Dermis blood vessel endothelial cell (primary cell): ENCODE measurements at places on chromosomes 4 and X. TPM values are rescaled to one million over a fixed set of nuclear protein-coding genes. Genes with fewer than 3 reads are reported as not detected.

GRCh38 chrX:74540635-74541249 is 73.7 kb downstream of the RLIM start:
- DNase-seq: no peak

GRCh38 chr4:74682567-74683359 is 111.6 kb downstream of the BTC start:
- peak; percentile 69 for DNase-seq

C4orf51 gene
- total RNA-seq: not detected in 2 replicates

DNA sequence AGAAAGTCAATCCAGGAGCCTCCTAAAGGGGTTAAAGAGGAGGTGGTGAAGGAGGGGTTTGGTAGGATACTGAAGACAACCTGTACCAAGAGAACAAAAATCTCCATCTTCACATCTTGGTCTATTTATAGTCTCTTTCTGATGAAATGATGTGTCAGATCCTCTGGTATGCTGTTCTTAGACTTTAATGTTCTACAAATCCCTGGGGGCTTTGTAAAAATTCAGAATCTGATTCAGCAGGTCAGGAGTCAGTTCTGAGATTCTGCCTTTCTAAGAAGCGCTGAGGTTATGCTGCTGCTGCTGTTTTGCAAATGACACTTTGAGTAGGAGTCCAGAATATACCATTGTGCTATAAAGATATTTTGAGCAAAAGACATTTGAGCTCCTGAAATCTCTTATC is 172.9 kb upstream of the GLRA2 start:
- DNase-seq: no peak

MAOA gene
- total RNA-seq: 149 and 161 TPM in 2 replicates

DNA sequence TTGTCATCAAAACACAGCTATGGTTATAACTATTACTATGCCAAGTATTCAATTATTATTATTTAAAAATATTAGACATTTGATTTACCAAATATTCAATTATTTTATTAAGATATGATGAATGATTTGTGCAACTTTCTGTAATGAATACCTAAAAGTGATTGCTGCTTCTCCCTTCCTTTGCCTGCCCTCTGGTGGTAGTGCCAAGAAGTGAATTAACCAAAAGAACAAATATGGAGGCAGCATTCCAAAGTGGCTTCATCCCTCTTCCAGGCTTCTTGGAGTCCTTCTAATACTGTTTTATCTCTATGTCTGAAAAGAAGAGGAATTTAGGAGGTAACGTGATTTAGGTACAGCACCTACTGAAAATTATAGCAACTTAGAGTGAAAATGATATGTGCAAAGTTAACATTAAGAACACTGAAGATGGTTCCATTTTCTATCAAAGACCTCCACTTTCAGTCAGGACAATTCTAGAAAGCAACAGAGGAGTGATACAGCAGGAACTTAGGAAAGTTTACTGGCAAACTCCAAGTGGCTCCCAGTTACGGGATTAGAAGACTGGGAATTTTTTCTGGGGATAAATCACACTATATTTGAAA is 43.0 kb downstream of the ENPEP start:
- DNase-seq: peak; percentile 49

DNA sequence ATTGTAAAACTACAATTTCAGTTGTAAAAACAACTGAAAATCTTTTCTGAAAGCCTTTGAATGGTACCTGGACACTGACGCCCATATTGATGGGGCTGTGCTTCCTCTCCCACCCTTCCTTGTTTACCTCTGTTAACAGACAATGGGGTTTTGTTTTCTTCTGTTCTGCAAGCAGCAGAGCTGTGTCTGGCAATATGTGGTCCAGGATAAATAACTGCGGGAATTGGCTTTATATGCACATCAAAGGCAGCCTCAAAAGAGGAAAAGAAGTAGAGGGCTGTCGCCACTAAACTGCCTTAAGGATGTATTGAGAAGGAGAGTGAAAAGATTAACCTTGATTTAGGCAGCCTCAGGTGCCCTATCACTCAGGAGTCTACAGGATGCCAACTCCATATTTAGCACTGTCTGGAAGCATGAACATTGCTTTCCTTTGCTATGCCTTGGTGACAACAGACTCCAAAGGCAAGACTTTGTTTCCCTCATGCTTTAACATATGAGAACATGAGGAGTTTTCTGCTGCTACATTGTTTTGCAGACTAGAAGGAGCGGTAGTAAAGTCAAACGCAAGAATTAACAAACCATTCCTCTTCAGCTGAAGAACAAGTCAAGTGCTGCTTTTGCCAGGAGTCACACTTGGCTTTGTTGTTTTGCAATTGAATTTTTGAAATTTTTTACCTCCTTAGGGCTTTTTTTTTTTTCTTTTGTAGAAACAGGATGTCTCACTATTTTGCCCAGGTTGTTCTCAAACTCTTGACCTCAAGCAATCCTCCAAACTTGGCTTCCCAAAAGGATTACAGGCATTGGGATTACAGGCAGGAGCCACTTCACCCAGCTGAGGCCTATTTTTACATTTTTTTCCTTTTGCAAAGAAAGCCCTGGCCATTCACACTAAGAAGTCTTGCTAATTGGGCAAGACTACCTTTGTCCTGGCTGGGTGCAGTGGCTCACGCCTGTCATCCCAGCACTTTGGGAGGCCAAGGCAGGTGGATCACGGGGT is 3.0 kb downstream of the IL21 start:
- no peak for DNase-seq

DNA sequence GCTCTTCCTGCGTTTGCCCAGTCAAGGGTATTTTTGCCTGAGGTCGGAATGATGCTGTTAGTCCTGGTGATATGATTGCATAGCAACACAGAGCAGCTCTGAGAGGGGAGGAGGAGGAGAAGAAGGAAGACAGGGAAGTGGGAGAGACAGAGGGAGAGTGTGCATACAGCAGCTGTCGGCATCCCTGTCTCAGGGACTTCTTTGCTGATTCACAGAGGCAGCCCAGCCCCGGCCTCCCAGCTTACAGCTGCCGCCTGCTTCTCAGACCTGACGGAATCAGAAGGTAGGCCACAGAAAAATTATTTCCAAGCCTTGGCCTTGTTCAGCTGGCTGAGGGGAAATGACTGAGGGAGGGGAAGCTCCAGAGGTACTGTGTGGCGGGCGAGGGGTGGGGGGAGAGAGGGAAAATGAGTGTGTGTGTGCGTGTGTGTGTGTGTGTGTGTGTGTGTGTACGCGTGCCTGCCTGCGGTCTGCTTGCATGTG is 319 bp downstream of the DRP2 start:
- DNase-seq: peak; percentile 21

EGF gene
- total RNA-seq: under 0.01 and 1.0 TPM in 2 replicates

- DNase-seq: peak; percentile 51
These were observed 144.8 kb upstream of the UNC5C start for GRCh38 chr4:95693594-95693993.

DNA sequence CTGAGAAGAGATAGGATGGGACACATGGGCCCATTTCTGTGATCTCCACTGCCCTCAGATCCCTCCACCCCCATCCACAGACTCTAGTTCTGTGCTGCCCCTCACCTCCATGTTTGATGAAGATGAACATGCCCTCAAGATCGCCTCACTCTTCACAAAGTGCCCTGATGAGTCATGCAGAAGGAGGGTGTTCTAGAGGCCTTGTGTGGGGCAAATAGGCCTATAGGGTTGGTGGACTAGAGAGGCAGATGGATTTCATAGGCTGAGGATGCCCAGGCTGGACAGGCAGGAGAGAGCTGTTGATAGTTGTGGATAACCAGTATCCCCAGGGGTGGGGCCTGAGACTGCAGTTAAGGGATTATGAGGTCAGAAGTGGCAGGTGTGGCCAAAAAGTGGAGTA is at the start of gene CXorf65:
TSS of gene CXorf65 (minus strand) at position 314 of the 400 bp plus-strand sequence. CDS start at position 130, 184 bp downstream.
- no peak for DNase-seq

- peak; percentile 13 for DNase-seq
These were observed 36.3 kb upstream of the REST start for GRCh38 chr4:56871371-56871866.

GRCh38 chr4:164483711-164484110 is 270.2 kb upstream of the SMIM31 start:
- DNase-seq: no peak

PDLIM3 gene
- total RNA-seq: 41.0 and 113 TPM in 2 replicates

HTN3 gene
- total RNA-seq: not detected in 2 replicates

EXOC1L gene
- total RNA-seq: not detected in 2 replicates

DNA sequence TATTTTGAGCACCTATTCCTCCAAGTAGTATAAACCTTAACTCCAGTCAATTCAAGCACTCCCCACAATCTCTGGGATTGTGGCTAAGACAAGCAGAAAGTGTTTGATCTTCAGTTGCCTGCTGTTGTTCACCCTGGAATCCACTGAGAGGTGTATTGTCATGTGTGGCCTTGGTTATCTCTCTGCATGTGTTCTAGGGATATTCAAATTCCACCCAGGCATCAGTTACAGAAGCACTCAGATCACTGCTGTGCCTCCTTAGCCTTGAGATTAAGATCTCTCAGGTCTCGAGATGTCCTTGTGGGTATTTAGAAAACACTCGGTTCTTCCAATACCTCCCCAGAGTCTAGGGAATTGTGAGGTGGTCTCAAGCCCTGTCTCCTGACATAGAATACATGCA is 213.3 kb downstream of the SMARCA1 start:
- DNase-seq: no peak

TEX13C gene
- total RNA-seq: not detected in 2 replicates

DNA sequence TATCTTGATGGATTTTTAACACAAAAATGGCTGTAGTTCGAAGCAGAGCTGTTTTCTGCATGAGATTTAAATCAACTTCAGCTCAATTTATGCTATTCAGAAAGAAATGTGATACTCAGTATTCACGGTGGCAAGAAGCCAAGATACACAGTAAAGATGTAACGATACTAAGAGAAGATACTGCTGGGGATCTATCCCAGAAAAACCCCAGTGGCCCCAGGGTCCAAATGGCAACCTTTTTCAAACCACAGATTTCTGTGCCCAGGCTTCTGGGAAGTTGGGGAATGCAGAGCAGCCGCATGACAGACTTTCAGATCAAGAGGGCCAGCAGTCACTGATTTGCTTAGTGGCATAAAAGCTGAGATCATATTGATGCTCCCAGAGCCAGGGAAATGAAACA is 353.9 kb downstream of the AFF2 start:
- DNase-seq: no peak

DNA sequence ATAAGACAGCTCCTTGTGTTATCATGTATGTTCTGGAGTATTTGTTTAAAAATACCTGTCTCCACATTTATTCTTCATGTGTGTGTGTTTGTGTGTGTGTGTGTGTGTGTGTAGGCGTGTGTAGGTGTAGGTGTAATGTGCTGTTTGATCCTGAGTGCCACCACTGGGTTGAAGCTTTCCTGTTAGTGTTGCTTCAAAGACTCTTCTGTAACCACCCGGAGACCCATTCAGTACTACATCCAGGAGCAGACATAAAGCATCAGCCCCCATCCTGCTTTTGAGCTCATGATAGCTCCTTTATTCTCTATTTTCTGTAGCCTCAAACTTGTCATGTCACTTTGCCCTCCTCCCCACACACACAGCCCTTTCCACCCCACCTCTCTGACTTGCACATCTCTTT is 3.0 kb upstream of the ZDHHC9 start:
- no peak for DNase-seq

- no peak for DNase-seq
These were observed 80.1 kb downstream of the HS3ST1 start for GRCh38 chr4:11348449-11349088.

USP27X gene
- total RNA-seq: 2.7 and 3.7 TPM in 2 replicates

- no peak for DNase-seq
These were observed 265.3 kb downstream of the PCDH18 start for GRCh38 chr4:137267024-137267423.

GRCh38 chr4:149202117-149202516 is 613.5 kb downstream of the IQCM start:
- no peak for DNase-seq

- DNase-seq: peak; percentile 76
These were observed 105.9 kb downstream of the CT47B1 start for GRCh38 chrX:120769576-120770341.
